Inflammatory macrophage (primary cell): ENCODE measurements at places on chromosomes 4 and X.

- peak; percentile 33 for DNase-seq
These were observed 12.1 kb upstream of the CLCN5 start for GRCh38 chrX:49910344-49910743.

DNA sequence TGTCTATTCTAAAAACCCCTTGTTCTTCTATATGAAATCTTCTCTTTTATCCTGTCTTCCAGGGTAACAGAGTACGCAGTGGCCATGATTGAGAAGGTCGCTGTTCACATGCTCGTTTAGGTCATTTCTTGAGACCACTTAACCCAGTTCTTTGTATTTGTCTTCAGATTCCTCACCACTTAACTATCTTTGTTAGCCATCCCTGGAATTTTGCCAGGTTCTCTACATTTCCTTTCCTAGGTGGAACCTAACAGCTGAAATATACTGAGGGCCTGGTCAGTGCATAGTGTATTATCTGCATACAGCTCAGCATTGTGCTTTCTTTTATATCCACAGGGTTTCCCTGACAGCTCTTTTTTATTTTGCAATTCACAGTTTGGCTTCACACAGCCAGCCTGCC is 148.9 kb upstream of the GALNT7 start:
- no peak for DNase-seq

GRCh38 chr4:181830404-181831035 is 412.7 kb upstream of the TENM3 start:
- no peak for DNase-seq

GRCh38 chr4:3035674-3036073 is 38.7 kb downstream of the HTT-AS start:
- DNase-seq, result no peak

DNA sequence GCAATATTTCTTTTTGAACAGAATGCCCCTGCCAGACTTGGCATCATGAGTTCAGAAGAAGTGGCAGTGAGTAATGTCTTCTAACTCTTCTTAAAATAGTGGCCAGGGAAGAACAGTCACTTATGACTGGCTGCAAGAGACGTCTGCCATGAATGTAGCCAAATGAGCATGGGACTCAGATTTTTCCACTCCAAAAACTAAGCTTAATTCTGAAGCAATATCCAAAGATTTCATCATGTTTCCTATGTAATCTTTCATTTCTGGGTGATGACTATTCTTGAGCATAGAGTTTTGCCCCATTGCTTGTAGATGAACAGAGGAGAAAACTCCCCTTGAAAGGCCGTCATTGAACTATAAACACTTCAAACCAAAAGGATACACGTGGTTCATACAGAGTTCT is 11.8 kb downstream of the AMBN start:
- peak; percentile 23 for DNase-seq

- DNase-seq, result no peak
These were observed 43.5 kb upstream of the CD99 start for GRCh38 chrX:2647627-2648026.

- DNase-seq, result no peak
These were observed 114.4 kb downstream of the WDFY3 start for GRCh38 chr4:84852081-84852480.

GRCh38 chr4:3489451-3489962 is 26.4 kb downstream of the DOK7 start:
- no peak for DNase-seq

DNA sequence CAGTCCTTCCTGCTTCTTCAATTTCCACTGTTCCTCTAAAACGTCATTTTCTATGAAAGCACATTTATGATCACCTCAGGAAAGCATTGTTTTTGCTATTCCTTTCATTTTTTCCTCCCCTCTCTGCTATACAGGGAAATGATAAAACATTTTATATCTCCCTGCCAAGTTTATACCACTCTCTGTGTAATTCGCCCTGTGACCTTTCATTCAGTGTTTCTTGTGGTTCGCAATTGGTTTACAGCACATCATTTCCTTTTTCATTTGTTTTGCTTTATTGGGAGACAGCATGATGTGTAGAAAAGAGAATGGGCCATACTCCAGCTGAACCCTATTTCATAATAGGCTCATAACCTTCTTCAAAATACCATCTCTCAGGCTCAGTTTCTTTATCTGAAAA is 99.9 kb upstream of the RAPGEF2 start:
- no peak for DNase-seq

DNA sequence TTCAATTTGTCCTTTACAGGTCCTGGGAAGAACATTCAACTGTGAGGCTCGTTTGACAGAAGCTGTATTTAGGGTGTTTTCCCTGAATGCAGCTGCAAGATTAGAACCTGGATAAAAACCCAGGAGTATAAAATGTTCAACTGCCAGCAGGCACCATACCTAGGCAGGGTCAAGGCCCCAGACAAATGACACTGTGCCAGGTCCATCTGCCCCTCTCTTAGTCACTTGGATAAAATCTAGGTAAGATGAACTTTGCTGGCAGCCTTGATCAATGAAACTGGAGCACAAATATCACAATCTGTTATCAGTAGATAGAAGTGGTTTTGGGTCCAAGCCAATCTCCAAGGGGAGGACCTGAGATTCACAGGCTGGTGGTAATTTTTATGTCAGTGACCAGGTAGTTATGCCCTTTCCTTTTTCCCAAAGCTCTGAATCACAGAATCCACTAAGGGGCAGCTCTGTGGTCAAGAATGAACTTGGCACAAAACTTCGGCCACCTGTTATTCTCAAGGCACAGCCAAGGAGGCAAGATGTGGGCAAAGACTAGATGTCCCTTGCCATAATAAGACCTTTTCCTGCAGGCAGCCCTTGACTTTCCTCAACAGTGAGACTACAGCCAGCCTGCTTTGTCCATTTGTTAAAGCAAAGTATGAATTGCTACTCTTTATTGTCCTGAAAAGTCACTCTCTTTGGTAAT is 501.0 kb downstream of the PPARGC1A start:
- no peak for DNase-seq

DNA sequence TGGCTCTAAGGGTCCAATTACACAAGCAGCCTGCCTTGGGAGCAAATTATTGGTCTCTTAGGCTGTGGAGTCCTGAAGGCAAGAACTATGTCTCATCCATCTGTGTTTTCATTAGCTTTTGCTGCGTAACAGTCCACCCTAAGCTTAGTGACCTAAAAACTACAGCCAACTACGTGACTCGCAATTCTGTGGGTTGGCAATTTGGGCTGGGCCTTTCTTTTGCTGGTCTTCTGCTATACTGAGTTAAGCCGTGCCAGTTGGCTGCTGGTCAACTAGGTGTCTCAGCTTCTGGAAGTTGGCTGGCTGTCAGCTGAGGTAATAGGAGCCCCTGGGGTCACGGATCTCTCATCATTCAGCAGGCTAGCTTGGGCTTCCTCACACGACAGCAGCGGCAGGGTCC is 205.6 kb upstream of the S100G start:
- no peak for DNase-seq

DNA sequence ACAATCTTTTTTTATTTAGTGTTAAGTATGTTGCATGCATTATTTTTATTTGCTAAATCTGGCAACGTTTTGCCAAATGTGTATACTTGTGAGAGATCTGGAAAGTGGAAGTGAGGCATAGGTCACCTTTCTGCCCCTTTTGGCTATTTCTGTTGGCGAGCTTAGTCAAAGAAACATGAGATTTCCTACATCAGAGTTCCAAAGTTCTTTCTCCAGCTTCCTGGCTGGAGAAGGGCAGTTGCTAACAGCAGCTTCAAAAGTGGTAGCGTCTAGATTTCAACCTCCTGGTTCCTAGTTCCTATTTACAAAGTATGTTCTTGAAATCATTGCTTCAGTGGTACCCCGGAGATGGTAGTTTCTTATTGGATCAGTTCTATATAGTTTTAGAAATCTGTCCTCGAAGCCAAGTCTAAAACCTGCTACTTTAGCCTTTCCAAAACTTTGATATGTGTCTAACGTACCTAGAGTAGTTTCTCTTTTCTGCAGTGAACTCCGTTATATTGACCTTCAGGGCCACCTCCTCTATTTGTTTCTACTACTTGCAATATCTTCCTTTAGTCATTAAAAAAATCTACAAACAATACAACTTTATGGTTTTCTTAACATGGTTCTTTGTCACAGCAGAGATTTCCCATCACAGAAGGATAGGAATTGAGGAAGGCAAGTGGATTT is 455.8 kb upstream of the FTHL17 start:
- no peak for DNase-seq
